Stimulated activated CD4-positive, alpha-beta T cell treated with anti-CD3 and anti-CD28 coated beads, Interleukin-4, amount 100 ng/mL, for 48 hours (primary cell): ENCODE measurements at places on chromosomes 2 and 18.
A peak's percentile ranks its signal among the peaks of the same experiment; 100 is the strongest.

GRCh38 chr2:224220586-224221255 lies 181.2 kb downstream of the FAM124B start:
- no peak for DNase-seq

DNA sequence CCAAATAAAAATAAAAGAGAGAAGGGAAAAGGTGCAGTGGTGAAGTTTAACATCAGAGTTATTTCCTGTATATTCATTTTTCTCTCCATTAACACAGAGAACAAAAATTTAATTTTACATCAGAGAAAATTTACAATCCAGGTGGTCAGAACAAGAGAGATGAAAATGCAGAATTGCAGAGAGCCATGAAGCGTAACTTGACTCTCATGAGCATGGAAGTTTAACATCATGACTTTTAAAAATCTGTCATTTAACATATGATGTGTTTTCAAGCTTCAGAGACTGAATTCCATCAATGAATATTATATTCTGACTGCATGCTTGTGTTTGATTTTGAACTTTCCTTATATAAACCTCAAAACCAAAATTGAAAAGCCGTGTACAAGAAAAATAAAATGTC lies 79.3 kb upstream of the ZNF397 start:
- no peak for DNase-seq

GRCh38 chr2:189474526-189474925 lies 33.3 kb downstream of the WDR75 start:
- DNase-seq, result no peak

GRCh38 chr18:59228351-59228750 lies 8.4 kb downstream of the GRP start:
- DNase-seq, result no peak

DNA sequence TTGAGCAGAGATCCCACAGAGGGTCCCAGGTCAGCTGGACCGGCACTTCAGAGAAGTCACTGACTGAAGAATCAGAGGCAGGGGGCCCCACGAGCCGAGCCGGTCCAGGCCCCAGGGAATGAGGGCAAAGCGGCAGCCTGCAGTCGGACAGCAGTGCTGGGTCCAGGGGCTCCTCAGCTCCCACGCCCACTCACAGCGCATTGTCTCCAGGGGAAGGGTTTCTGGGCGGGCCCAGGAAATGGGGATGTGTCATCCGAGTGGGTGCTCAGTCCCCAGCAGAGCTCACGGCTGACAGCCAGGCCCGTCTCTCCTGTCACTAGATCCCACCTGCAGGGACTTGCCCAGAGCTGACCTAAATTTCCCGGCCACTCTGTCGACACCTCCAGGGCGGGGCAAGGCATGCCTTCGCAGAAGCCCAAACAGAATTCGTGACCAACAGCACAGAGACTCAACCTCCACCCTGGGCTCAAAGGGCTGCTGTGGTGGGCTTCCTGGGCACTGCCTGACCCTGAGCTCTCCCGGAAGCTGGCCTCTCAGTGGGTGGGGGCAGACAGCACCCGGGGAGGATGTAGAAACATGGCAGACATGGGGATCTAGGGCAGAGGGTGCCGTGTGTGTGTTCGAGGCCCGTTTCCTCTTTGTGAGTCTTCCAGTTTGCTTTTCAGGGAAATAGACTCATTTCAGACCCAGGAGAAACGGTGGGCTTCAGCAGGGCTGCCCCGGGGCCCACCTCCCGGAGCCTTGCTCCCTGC lies 42.1 kb upstream of the TAF1B start:
- peak; percentile 38 for DNase-seq
